ENCODE measurements at places on chromosomes 12 and 14.

DNA sequence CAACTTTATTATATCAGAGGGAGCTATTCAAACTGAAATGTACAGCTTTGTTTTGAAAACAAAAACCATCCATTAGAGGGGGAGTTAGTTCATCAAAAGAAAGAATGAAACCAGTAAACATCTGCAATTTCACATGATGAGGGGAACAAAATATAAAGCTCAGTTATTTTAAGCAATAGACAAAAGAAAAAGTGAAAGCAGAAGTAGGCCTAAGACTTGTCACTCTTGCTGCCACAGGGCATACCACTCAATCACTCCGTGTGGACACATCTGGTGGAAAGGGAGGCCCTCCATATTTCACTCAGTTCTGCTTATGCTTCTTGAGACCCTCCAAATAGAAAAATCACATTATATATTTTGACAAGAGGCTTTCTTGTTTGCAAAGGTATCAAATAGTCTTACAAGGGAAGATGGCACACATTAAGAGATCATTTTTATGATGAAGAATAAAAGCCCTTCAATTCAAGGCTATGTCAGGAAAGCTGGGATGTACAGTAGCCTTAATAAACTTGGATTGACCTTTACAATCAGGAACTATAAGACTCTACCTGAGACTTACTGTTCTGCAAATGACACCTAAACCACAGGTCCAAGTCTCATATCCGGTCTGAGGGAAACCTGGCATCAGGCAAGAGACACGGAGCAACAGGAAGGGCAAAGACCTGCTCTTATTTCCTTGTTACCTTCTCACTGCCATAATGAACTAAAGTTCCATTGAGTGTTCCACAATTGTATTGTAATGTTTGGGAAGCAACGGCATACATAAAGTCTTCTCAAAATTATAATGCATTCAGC is 222.5 kb upstream of the GRIP1 start:
- no peak for DNase-seq

GRCh38 chr12:115322275-115322674 is 638.3 kb upstream of the TBX3 start:
- DNase-seq, result no peak

GRCh38 chr12:16187660-16188059 is 89.8 kb downstream of the SLC15A5 start:
- no peak for DNase-seq

DNA sequence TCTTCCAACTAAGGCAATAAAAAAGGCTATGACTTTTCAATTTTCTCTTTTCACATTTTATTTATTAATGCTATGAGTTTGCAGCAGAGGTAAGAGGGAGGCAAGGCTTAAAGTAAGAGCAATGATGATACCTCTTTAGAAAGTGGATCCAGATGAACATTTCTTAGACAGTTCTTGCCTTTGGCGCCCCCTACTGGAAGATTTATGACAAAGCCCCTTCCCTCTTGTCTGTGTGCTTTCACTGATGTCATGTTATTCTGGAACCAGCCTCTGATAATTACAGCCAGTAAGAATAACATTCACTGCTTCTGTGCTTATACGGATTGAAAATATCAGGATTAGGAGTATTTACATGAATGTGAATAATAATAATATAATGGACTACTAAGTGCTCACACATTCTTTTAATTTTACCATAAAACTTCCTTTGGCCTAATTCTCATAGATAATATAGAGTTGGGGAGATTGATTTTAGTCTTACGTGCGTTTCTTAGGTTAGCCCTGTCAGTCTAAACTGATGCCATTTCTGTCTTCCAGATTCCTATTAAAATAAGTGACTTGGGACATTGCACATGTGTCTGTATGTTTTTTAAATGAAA is 1929.9 kb upstream of the SEL1L start:
- DNase-seq, result peak; percentile 1

DNA sequence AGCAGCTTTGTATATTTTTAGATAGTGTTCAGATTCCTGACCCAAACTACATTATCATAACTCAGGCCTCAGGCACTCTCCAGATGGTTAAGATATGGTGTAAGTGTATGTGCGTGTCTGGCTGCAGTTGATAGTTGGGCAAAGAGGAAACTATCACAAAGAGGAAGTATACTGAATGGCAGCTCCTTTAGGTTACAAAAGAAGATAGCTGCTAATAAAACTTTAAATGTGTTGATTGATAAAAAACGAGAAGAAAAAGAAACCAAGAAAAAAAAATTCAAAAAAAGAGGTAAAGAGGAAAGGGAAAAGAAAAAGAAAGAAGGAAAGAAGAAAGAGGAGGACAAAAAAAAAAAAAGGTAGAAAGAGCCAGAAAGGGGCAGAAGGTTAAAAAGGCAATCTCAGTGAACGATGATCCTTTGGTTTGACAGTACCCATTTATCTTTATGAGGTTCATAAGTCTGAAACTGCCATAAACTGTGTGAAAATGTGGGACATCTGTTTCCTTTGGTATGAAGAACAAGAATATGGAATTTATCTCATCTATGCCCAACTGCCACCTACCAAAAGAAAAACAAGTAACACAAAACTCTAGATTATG is 42.2 kb downstream of the TAOK3 start:
- DNase-seq, result no peak

DNA sequence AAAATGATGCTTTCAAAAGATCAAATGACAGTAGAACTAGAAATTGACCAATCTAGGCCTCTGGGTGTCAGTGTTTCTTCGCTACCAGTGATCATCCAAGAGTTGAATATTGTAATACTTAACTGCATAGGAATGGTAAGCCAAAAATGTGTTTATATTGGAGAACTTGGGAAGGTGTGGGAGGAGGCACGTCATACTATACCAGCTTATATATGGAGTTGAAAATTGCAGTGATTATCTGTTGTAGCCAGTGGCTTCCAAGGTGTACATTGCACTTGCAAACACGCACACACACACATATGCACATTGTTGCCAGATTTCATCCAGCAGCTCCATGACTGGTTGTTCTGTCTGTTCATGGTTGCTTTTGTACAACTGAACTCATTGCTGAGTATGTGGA is 36.1 kb downstream of the EID3 start:
- DNase-seq, result no peak

GRCh38 chr14:106227793-106228192 is 701.4 kb downstream of the TMEM121 start:
- DNase-seq, result no peak
